ENCODE measurements at places on chromosomes 6 and 20.

GRCh38 chr20:40785346-40785745, 96.3 kb upstream of the MAFB start:
- no peak for DNase-seq

- DNase-seq: no peak
These were observed 20.2 kb downstream of the GFOD1 start for GRCh38 chr6:13467216-13467600.

- no peak for DNase-seq
These were observed 79.2 kb upstream of the FOXA2 start for GRCh38 chr20:22663528-22664025.

DNA sequence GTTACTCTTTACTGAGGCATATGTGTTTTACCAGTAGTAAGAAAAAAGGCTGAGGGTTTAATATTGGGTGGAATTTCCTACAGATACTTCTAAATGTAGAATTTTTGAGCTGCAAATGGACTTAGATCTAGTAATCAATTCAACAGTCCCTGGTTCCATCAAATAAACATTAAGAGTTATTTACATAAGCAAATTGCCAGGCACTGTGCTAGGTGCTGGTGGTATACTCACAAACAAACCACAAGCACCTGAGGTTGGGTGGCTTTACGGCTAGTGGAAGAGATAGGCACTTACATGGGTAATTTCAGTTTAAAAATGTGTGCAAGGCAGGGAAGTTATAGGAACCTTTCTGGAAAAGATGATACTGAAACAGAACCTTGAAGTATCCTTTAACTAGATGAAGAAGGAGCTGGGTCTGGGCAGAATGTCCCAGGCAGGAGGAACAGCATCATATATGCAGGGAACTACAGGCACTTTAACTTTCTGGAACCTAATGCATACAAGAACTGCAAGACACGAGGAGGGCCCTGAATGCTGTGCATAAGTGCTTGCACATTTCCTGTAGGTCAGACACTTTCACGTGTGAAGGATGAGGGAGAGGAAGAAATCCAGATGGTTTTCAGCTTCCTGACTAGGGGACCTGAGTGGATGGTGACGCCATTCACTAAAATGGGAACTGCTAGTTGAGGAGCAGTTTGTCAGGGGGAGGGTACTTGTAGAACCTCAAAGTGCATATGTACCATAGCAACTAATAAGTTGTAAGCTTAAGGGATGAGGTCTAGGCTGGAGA, 4.5 kb downstream of the CCN6 start:
- DNase-seq: no peak

DNA sequence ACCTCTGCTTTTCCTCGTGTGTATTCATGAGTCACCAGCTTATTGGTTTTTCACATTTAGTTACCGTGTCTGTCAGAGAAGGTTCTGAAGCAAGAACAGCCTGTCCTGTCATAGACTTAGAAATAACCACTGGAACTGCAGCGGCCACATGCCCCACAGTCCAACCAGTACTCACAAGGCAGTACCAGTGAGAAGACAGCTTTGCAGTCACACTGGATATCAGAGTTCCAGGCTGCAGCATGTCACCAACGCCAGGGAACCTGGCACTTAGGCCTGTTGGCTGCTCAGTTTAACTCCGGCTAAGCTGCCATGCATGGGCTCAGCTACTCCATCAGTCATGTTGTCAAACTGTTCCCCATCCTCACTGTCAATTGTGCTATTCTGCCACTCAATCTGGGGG, 40.1 kb downstream of the ADNP start:
- DNase-seq: no peak

All from epithelial cell of prostate (primary cell).